ENCODE measurements at places on chromosomes 16 and 17.

- no peak for DNase-seq
These were observed 547.2 kb upstream of the CDH5 start for GRCh38 chr16:65819136-65819898.

- peak; percentile 70 for DNase-seq
These were observed 997 bp downstream of the ACADVL start for GRCh38 chr17:7220593-7221277.

DNA sequence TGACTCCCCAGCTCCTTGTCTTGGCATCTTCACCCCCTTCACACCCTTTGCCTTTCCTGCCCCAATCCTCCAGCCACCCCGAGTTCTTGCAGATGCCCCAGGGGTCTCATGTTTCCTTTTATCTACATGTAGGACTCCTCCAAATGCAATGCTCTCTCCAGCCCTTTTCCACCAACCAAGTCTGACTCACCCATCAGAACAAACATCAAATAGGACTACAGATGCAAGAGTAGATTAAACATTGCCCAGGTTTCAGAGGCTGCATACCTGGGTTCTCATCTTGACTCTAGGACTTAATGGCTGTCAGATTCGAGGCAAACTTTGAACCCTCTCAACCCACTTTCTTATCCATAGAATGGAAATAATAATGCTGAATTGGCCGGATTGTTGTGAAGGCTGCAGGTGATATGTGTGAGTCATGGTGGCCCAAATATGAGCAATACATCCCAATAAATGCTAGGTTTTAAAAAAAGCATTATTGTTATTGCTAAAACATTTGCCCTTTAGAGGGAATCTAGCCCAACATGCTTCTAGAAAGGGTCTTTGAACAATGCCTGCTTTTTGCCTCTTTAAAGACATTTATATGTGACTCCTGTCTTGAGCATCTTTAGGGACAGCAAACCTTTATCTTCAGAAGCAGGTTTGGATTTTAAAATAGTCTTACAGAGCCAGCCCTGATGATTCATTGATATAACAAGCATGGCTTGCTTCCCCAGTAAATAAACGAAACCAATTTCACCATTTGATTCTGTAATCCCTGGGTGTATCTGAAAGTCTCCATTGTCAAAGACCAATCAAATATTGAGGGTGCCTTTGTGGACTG, 310.1 kb downstream of the FOXL1 start:
- no peak for DNase-seq

DNA sequence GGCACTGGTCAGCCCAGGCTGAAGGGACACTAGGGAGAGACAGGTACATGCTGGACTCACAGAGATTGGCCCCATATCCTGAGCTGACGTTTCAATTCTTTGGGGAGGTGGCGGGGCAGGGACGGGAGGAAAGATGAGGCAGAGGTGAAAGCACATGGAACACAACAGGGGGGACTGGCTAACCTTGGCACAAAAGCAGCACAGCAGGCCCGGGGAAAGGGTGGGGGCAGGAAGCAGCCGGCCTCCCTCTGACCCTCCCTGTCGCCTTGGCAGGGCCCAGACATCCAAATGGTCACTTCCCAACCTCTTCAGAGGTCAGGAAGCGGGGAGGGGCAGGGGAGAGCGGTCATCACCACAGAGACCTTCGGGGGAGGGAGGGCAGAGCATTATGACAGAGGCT, 6.6 kb downstream of the VAT1 start:
- no peak for DNase-seq

GRCh38 chr16:73753931-73754330, 542.7 kb upstream of the PSMD7 start:
- DNase-seq = no peak

DNA sequence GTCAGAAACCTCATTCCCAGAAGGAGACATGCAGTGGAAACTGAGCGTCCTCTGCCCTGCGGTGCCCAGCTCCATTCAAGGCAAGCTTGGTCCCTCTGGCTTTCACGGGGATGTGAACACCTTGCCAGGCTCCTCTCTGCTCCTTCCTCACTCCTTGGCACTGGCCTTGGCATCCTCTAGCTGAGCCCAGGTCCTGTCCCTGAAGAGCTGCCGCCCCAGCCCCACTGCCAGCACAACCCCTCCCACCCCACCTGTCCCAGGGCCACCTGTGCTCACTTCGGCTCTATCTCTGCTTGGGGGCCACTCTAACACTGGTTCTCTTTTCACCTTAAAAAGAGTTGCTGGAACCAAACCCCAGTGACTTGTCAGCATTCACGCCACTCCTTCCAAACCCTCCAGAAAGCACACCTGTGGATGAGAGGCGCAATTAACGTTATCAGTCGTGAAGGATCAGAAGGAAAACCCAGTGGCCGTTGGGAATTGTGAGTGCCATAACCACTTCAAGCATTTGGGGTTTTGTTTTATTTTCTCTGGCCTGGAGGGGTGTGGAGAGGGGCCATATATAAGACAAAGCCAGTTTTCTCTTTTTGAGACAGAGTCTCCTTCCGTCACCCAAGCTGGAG, 103.7 kb downstream of the AXIN2 start:
- DNase-seq = no peak

DNA sequence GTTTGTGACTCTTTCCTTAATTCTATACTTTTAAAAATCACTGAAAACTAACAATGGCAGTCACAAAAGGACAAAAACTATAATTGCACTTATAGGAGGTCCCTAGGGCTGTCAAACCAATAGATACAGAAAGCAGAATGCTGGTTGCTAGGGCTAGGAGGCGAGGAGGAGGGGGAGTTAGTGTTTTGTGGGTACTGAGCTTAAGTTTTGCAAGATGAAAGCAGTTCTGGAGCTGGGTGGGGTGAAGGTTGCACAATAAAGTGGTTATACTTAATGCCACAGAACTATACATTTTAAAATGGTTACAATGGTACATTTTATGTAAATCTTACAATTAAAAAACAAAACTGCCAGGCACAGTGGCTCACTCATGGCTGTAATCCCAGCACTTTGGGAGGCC, 27.3 kb downstream of the NUBP1 start:
- no peak for DNase-seq

- DNase-seq = peak; percentile 23
These were observed 1.8 kb upstream of the TELO2 start for GRCh38 chr16:1491327-1491726.

DNA sequence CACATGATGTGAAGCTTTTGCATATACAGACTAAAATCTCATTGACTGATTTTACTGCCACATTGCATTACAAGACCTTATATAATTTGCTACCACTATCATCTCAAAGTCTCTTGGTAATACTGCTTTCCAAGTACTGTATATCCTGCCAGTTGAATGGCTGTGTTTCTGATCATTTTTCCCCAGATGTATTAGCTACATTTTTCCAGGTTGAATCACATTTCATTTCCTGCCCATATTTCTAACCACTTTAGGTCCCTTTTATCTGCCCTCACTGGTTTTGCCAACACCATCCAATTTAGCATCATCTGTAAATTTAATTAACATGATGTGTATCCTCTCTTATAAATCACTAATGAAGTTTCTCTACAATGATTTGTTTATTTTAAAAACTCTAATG, 365.7 kb upstream of the PMFBP1 start:
- no peak for DNase-seq

DNA sequence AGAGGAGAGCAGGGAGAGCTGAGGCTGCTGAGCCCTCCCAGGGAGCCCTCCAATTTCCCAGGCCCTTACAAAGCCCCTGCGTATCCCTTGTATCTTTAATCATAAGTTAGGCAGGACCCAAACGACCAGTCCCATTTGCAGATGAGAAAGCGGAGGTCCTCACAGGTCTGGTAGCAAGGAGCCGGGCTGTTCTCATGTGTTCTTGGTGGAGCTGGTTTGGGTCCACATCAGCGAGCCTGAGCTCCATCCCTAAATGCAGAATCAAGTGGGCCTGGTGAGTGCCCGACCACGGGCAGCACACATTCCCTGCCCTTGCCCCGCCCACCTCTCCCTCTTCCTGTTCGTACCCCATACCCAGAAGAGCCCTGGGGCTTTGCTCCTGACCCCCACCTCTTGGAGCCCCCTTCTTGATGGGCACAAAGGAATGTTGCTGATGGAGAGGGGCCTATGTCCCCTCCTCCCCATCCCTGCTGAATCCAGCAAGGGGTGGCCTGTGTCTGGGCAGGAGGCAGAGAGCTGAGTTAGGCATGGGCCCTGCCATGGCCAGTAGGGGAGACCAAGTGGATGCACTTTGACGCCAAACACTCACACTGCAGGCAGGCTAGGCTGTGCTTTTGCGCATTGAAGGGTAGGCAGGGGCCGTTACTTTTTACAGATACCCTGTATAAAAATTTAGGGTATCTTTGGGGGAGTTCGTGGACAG, 18.3 kb upstream of the ADCY7 start:
- no peak for DNase-seq

DNA sequence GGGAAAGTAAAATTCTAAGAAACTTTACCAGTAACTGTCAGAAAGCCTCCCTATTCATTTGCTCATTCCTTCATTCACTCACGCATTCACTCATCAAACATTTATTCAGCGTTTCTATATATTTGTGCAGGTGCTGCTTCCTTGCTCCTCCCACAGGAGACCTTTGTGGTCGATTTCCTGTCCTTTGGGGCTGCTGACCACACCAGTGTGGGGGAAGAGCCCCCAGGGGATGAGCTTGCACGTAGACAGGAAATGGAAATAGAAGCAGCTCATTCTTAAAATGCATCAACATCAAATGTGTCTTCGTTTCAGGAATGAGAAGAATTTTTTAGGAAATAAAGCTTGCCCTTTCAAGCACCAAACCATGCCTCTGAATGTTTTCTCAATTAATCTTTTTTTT, 9.6 kb downstream of the PIK3R6 start:
- DNase-seq = no peak

DNA sequence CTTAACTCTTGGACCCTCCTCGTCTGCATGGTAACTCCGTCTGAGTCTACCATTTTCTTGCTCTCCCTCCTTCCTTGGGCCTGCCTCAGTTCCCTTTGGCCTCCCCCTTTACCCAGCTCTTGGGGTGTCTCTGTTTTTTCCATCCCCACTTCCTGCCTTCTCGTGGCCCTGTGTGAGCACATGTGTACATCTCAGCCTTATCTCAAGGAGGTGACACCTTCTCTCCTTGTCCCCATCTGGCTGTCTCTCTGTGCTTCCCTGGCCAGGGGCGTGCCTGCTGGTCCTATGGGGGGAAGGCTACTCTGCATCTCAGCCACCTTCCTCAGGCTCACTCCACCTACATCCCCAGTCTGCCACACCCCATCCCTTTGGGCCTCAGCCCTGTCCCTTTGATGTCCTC, 6.6 kb downstream of the CTF1 start:
- no peak for DNase-seq

- no peak for DNase-seq
These were observed 36.6 kb downstream of the RBFOX1 start for GRCh38 chr16:7369204-7369603.

- DNase-seq = no peak
These were observed 75.6 kb downstream of the SPECC1 start for GRCh38 chr17:20084621-20085282.

DNA sequence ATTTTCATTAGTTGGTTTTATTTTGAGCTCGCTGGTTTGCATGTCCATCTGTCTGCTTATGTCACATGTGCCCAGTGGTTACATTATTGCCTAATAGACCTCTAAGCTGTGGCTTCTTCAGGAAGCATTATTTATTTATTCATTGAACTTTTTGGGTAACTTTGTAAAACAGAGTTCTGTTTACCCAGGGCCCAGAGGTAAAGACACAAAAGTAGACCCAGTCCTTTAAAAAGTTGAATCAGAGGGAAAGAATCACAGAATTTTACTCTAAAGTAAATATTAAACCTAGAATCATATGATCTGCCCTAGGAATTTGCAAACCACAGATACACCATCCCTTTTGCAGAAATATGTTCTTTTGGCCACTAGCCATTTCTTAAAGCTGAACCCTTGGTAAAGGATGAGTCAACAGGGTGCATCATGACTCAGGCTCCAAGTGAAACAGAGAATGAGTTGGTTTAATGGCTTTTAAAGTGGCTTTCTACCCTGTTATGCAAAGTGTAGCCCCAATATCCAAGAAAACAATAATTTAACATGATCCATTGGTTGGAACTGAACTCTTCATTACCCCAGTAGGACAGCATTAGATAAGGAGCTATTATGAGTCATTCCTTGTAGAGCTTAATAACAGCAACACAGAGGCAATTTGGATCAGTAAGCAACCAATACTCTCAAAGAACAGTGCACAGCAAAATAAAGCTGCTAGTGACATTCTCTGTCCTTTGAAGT, 236.3 kb downstream of the KCNJ2 start:
- no peak for DNase-seq

- no peak for DNase-seq
These were observed 21.6 kb downstream of the CCDC182 start for GRCh38 chr17:57723427-57724025.

DNA sequence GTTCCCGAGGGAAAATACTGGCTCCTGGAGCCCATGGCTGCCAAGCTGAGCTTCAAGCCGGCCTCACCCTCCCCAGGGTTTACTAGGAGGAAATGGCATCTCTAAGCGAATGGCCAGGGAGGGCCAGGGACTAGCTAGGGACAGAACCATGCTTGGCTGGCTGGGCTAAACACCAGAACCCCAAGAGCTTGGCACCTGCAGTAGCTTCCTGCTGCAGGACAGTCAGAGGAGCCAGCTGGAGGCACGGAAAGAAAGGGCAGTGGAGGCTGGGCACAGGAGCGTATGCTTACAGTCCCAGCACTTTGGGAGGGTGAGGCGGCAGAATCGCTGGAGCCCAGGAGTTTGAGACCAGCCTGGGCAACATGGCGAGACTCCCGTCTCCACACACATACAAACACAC, 33.7 kb downstream of the PEMT start:
- no peak for DNase-seq

GRCh38 chr17:49343273-49343672, 18.8 kb downstream of the ZNF652 start:
- no peak for DNase-seq

GRCh38 chr17:65749479-65749878, 188.0 kb upstream of the AXIN2 start:
- DNase-seq = no peak

DNA sequence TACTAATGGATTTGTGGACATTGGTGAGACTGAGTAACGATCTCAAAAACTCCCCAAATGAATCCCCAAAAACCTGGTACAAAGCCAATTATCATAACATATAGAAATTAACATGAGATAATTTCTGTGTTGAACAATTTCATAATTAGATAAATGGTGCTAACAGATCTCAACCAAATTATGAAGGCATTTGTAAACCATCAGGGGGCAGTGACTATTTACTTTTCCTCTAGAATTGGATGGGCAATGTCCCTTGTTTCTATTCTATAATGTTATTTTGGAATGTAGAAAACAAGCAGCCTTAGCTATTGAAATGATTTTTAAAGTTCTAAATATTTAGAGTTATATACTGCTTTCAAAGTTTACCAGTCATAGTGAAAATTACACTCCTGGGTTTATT, 57.8 kb downstream of the MYH10 start:
- no peak for DNase-seq

GRCh38 chr17:10156948-10157607, 41.3 kb downstream of the GAS7 start:
- no peak for DNase-seq

DNA sequence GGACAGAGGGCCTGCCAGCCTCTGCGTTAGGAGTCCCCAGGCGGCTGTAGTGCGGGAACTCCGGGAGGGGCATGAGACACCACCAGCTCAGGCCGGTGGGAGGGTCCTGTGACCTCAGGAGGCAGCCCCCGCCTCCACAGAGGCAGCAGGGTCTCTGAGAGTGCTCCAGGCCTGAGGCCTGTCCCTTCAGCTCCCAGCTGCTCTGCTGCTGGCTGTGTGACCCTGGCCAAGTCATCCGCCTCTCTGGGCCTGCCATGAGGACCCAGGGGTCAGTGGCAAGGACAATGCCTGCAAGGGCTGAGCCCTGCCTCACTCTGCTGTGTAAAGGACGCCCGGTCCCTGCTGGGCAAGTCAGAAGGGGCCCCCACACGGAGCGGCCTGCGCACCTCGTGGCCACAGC, 27.1 kb upstream of the ZFPM1 start:
- no peak for DNase-seq

Data from ELF-1 (cell line).